Stimulated activated CD4-positive, alpha-beta T cell treated with anti-CD3 and anti-CD28 coated beads, Interleukin-1b, Interleukin-23, amount 100 ng/mL, for 24 hours (primary cell): ENCODE measurements at places on chromosomes 3 and 15.

- no peak for DNase-seq
Measured at GRCh38 chr3:28012830-28013229, 228.6 kb upstream of the CMC1 start.

- DNase-seq, result no peak
Measured at GRCh38 chr3:173750095-173750494, 352.6 kb downstream of the NLGN1 start.

- no peak for DNase-seq
Measured at GRCh38 chr15:29516929-29517328, 247.3 kb upstream of the NSMCE3 start.

GRCh38 chr3:69784954-69785514 lies 45.8 kb downstream of the MITF start:
- no peak for DNase-seq

DNA sequence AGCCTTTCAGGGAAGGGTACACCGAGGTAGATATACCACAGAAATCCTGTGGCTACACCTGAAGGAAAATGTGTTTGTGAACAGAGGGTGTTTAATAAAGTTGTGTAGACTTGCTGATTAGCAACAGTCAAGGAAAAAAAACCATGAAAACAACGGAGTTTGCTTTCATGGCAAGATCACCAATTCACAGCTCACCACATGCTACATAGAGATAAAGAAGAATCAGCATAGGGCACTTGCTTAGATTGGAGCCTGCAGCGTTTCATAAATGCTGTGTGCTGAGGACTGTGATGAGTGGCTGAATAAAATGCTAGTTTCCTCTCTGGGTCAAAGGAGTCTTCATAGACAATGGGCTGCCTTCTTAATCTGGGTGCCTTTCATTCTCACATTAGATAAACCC lies 257.6 kb downstream of the SLC9A9 start:
- DNase-seq, result no peak

- DNase-seq, result no peak
Measured at GRCh38 chr15:49154799-49155109, 645 bp downstream of the COPS2 start.

DNA sequence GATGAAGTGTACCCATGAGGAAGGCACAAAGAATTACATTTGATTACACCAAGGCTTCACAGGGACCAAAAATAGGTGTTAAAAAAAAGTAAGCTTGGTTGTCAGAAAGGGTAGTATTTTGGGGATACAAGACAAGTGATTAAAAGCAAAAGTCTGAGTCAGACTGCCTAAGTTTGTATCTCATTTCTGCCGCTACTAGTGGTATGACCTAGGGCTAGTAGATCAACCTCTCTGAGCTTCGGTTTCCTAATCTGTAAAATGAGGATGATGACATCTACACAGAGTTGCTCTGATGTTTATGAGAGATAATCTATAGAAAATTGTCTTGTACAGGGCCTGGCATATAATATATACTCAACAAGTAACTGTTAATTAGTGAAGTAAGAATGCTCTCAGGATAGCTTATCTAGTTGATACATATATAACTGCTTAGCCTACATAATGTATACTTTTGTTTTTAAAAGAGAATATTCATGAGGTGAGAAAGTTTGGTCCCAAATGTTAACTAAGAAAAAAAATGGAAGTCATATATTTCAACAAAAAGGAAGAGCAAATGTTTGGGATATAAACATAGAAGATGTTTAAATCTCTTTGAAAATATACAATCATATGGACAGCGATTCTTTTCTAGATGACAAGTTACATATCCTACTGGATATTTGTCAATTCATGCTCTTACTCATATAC lies 163.0 kb upstream of the SLC2A2 start:
- no peak for DNase-seq

GRCh38 chr15:99071091-99071680 lies 33.7 kb upstream of the SYNM start:
- DNase-seq, result no peak

- no peak for DNase-seq
Measured at GRCh38 chr3:101532783-101533602, 20.0 kb upstream of the SENP7 start.
